ENCODE measurements at places on chromosomes 12 and 14. TPM values are rescaled to one million over a fixed set of nuclear protein-coding genes. Genes with fewer than 3 reads are reported as not detected.
A peak's percentile ranks its signal among the peaks of the same experiment; 100 is the strongest.

SGPP1 gene
- 20.6 TPM for total RNA-seq

GRCh38 chr12:25859976-25860375, 98.5 kb upstream of the RASSF8 start:
- no peaks in the 10 kb centered on the region for H3K4me1 ChIP-seq
- no peak for DNase-seq
- no peak overlapping the region for H3K27ac ChIP-seq
- no peaks in the 10 kb centered on the region for H3K27me3 ChIP-seq
- no peak overlapping the region for H3K4me3 ChIP-seq

GRCh38 chr12:2639020-2639298, 155.8 kb upstream of the FKBP4 start:
- H3K36me3 ChIP-seq = no peaks in the 10 kb centered on the region
- H3K27me3 ChIP-seq = peaks cover 100% of the 10 kb centered on the region
- H3K27ac ChIP-seq = no peak overlapping the region
- H3K4me3 ChIP-seq = no peak overlapping the region
- DNase-seq = no peak

- no peak overlapping the region for H3K4me3 ChIP-seq
Observed at GRCh38 chr12:76156314-76156713, 71.8 kb upstream of the NAP1L1 start.

DNA sequence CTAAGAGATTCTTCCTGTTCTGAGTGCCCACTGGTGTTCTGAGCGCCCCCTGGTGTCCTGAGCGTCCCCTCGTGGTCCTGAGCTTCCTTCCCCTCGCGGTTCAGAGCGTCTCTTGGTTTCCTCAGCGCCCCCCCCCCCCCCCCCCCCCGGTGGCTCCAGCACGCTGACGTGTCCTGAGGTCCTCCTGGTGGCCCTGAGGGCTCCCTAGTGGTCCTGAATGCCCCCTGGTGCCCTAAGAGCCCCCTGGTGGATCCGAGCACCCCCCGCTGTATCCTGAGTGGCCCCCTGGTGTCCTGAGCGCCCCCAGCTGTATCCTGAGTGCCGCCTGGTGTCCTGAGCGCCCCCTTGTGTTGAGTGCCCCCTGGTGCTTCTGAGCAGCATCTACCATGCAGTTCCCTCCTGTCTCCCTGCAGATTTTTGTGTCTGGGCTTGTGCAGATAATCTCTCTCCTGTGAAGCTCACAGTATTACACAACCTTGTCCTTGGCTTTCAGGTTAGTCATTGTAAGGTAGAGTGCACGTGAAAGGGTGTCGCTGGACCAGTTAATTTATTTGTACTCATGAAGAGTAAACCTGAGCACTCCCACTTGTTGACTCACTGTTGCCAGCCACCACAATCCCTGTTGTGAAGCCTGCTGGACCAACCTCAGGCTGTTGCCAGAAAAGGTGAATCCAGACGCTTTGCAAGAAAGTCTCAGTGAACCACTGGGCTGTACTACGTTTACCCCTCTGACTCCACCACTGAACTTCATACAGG, 1168.4 kb downstream of the TMEM121 start:
- no peak overlapping the region for H3K4me3 ChIP-seq
- H3K27ac ChIP-seq = no peak overlapping the region
- no peaks in the 10 kb centered on the region for H3K36me3 ChIP-seq

- no peak overlapping the region for H3K27ac ChIP-seq
- H3K4me1 ChIP-seq = peaks cover 11% of the 10 kb centered on the region
- no peak for DNase-seq
- H3K4me3 ChIP-seq = no peak overlapping the region
Observed at GRCh38 chr14:61628016-61628725, 67.1 kb upstream of the HIF1A start.

DNA sequence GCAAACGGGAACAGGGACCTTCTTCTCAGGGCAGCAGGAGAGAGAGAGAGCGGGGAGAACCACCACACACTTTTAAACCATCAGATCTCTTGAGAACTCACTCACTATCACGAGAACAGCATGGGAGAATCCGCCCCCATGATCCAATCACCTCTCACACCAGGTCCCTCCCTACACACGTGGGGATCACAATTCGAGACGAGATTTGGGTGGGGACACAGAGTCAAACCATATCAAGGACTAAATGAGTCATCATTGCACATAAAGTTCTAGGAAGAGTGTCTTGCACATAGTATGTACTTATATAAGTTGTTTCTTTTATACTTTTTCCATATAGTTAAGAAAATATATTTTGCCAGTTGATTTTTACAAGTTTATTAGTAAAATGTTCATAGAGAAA, 17.6 kb upstream of the NTN4 start:
- peak overlapping the region; percentile 100 for H3K27ac ChIP-seq
- no peak overlapping the region for H3K4me3 ChIP-seq
- H3K4me1 ChIP-seq = peaks cover 87% of the 10 kb centered on the region
- no peaks in the 10 kb centered on the region for H3K27me3 ChIP-seq

DNA sequence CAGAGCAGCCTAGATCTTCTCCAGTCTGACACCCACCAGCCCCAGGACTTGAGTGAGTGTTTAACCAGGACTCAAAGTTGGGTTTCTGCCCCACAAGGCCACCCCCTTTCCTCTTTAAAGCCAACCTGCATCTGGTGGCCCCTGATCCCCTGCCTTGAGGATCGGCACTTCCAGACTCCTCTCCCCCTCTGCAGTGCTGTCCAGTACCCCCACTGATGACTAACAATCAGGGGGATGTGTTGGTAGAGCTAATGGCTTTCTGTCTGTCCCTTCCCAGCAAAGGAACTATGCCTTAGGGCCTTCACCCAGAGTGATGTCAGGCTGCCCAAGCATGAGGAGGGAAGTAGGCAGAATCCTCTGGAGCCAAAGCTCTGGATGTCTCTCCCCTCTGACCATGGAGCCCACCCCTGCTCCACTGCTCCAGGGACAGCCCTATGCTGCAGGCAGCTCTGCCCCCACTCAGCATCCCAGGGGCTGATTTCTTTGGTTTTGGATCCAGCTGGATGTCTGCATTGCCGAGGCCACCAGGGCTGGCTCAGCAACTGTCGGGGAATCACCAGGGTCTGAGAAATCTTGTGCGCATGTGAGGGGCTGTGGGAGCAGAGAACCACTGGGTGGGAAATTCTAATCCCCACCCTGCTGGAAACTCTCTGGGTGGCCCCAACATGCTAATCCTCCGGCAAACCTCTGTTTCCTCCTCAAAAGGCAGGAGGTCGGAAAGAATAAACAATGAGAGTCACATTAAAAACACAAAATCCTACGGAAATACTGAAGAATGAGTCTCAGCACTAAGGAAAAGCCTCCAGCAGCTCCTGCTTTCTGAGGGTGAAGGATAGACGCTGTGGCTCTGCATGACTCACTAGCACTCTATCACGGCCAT, 42.9 kb downstream of the DAD1 start:
- no peaks in the 10 kb centered on the region for H3K4me1 ChIP-seq
- H3K36me3 ChIP-seq = no peaks in the 10 kb centered on the region
- no peaks in the 10 kb centered on the region for H3K27me3 ChIP-seq
- DNase-seq = no peak
- no peak overlapping the region for H3K27ac ChIP-seq

NRXN3 gene
- total RNA-seq = not detected

- H3K27ac ChIP-seq = peak overlapping the region; percentile 90
- H3K4me3 ChIP-seq = no peak overlapping the region
- H3K36me3 ChIP-seq = no peaks in the 10 kb centered on the region
- no peak for DNase-seq
Observed at GRCh38 chr14:73745571-73746519, 31.7 kb upstream of the PNMA1 start.

GRCh38 chr12:130868412-130868811, 3.5 kb upstream of the RAN start:
- H3K36me3 ChIP-seq = peaks cover 10% of the 10 kb centered on the region
- H3K4me1 ChIP-seq = peaks cover 4% of the 10 kb centered on the region
- no peak overlapping the region for H3K27ac ChIP-seq

RHEBL1 gene
- 2.9 TPM for total RNA-seq

GRCh38 chr14:62445570-62445969, 599.7 kb downstream of the KCNH5 start:
- no peak overlapping the region for H3K4me3 ChIP-seq
- H3K4me1 ChIP-seq = no peaks in the 10 kb centered on the region
- H3K27ac ChIP-seq = no peak overlapping the region
- H3K36me3 ChIP-seq = no peaks in the 10 kb centered on the region
- H3K27me3 ChIP-seq = no peaks in the 10 kb centered on the region

- no peak overlapping the region for H3K27ac ChIP-seq
- no peak for DNase-seq
- no peaks in the 10 kb centered on the region for H3K4me1 ChIP-seq
- H3K36me3 ChIP-seq = no peaks in the 10 kb centered on the region
- H3K4me3 ChIP-seq = no peak overlapping the region
- no peaks in the 10 kb centered on the region for H3K27me3 ChIP-seq
Observed at GRCh38 chr14:24207104-24207551, 1.6 kb downstream of the TSSK4 start.

TAS2R7 gene
- not detected for total RNA-seq

DNA sequence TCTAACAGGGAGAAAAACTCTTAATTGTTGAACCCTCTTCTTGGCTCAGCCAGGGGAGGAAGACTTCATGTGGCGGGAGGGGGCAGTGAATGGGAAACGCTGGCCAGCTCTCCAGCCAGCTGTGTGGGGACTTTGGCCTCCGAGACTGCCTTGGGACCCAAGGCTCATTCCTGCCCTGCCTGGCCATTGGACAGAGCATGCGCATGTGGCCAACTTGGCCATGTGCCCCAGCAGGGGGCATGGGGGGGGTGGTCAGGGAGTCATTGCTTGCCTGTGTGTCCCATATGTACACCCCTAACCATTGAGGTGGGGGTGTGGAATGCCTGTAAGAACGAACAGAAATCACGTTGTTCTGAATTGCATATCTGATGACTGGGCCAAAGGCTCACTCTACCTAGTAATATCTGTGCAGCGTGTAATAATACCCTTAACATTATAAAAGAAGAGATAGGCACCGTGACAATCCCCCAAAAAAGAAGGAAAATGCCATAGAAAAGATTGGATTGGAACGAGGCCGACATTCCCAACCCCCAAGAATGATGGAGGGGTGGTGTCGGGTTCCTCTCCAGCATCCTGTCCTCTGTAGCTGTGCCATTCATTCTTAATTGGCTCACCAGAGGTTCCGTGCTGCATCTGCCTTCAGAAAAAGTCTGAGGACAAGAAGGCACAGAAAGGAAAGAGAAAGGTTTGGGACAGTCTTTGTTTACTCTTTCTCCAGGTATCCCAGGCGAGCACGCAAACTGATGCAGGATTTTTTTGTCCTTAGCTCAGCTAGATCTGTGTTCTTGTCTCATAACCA, 3.5 kb upstream of the FAR2 start:
- no peak overlapping the region for H3K4me3 ChIP-seq
- no peak overlapping the region for H3K27ac ChIP-seq
- no peaks in the 10 kb centered on the region for H3K36me3 ChIP-seq

DIP2B gene
- total RNA-seq = 29.0 TPM

DNA sequence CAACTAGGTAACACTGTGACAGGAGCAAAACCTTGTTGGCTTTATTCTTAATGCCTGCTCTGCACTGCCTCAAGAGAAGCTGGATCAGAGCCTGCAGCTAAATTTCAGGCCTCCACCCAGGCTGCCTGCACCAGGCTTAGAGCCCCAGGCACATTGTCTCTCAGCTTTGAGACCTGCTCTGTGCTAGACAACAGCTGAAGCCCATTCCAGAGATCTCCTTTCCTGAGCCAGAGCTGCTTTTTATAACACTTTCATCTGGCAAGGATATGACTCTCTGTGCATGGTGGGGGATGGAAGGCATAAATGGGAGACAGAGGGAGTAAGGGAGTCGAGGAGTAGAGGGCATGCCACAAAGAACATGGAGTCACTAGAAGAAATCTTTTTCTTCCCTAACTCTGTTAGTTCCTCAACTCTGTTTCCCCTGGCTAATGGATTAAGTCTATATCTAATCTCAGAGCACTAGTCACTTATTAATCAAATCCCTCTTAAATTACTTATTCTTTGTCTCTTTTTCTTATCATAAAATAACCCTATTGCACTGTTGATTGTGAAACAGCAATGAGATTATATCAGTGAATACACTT, 27.1 kb upstream of the LUM start:
- no peaks in the 10 kb centered on the region for H3K4me1 ChIP-seq
- H3K4me3 ChIP-seq = no peak overlapping the region
- H3K27me3 ChIP-seq = no peaks in the 10 kb centered on the region
- no peak overlapping the region for H3K27ac ChIP-seq

CPM gene
- 4.2 TPM for total RNA-seq

- no peaks in the 10 kb centered on the region for H3K27me3 ChIP-seq
- no peak for DNase-seq
- no peaks in the 10 kb centered on the region for H3K36me3 ChIP-seq
- H3K27ac ChIP-seq = no peak overlapping the region
- no peak overlapping the region for H3K4me3 ChIP-seq
- H3K4me1 ChIP-seq = peaks cover 18% of the 10 kb centered on the region
Observed at GRCh38 chr12:107448198-107448597, 237.4 kb upstream of the PWP1 start.

GRCh38 chr14:50677527-50678063, 9.5 kb upstream of the SAV1 start:
- H3K27ac ChIP-seq = peak overlapping the region; percentile 85
- peak; percentile 35 for DNase-seq
- H3K27me3 ChIP-seq = no peaks in the 10 kb centered on the region
- H3K36me3 ChIP-seq = no peaks in the 10 kb centered on the region
- H3K4me3 ChIP-seq = peak overlapping the region; percentile 43
- peaks cover 43% of the 10 kb centered on the region for H3K4me1 ChIP-seq

DNA sequence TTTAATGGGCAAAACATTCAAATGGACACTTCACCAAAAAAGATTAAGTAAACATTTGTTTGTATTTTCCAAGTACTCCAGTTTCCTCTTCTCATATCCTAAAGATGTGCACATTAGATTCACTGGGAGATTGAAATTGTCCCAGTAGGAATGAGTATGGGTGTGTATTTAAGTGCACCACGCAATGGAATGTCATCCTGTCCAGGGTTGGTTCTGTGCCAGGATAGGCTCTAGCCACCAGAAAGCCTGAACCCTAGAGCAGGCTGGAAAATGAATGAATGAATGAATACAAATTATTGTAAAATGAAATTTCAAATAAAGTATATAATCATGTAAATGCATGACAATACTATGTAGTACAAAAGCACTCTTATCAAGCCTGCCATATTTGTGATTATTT, 14.0 kb downstream of the CEP83 start:
- H3K27me3 ChIP-seq = no peaks in the 10 kb centered on the region
- H3K4me3 ChIP-seq = no peak overlapping the region
- H3K27ac ChIP-seq = no peak overlapping the region
- no peak for DNase-seq

BHLHE41 gene
- 57.1 TPM for total RNA-seq

- no peak overlapping the region for H3K4me3 ChIP-seq
- no peaks in the 10 kb centered on the region for H3K4me1 ChIP-seq
- DNase-seq = no peak
- no peaks in the 10 kb centered on the region for H3K36me3 ChIP-seq
- H3K27me3 ChIP-seq = no peaks in the 10 kb centered on the region
Observed at GRCh38 chr12:109115404-109115757, 1.0 kb upstream of the ACACB start.

GRCh38 chr12:70534466-70534865, 102.8 kb downstream of the PTPRB start:
- no peaks in the 10 kb centered on the region for H3K27me3 ChIP-seq
- H3K4me1 ChIP-seq = no peaks in the 10 kb centered on the region
- H3K4me3 ChIP-seq = no peak overlapping the region
- H3K36me3 ChIP-seq = no peaks in the 10 kb centered on the region
- no peak for DNase-seq
- no peak overlapping the region for H3K27ac ChIP-seq

GRCh38 chr12:101619858-101620761, 25.3 kb downstream of the MYBPC1 start:
- no peak overlapping the region for H3K4me3 ChIP-seq
- no peaks in the 10 kb centered on the region for H3K27me3 ChIP-seq
- H3K36me3 ChIP-seq = no peaks in the 10 kb centered on the region
- DNase-seq = no peak
- peaks cover 12% of the 10 kb centered on the region for H3K4me1 ChIP-seq

Measured in PC-9 (cell line).